Right ventricle myocardium inferior (tissue), 1 donor: ENCODE measurements at places on chromosomes 7 and 10. TPM values are rescaled to one million over a fixed set of nuclear protein-coding genes. Genes with fewer than 3 reads are reported as not detected.

DNA sequence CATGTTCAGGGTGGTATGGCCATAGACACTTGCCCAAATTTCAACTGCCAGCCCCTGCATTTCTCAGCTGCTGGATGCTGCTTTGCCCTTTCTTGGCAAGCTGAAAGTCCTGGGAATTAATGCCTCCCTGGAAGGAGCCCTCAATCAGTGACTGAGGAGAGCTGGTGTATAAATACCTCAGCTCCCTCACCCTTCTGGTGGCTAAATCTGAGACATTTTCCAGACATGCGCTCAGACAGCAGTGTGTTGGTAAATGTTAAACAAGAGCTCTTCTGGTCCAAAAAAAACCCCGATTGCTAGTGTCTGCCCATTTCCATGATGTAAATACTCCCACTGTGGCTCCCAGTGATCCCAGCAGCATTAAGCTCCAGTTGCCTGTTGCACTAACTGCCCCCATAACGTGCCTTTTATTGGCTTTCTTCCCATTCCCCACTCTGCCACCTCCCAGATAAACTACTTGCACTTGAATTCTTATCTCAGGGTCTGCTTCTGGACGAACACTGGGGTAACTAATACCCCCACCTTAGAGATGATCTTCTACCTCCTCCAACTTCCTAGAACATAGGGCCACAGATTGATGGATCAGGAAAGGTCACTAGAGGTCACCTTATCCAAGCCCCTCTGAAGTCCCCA lies 6.7 kb upstream of the MYH16 start:
- DNase-seq = no peak

GRCh38 chr10:90418869-90419652 lies 438.8 kb downstream of the HTR7 start:
- no peak for DNase-seq

DNA sequence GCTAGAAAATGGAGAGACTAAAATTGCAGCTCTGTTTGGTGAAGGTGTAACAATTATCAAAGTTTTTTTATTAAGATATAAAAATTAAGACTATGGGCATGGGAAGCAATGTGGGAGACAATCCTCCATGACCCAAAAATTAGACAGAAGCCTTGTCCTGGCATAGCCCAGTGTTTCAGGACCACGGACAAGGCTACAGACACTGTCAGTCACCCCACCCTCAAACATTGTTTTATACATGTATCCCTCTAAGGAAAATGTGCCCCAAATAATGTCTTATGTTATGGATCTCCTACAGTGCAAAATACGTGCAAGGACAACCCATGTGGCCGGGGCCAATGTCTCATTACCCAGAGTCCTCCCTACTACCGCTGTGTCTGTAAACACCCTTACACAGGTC lies 24.0 kb downstream of the HABP2 start:
- no peak for DNase-seq

DNA sequence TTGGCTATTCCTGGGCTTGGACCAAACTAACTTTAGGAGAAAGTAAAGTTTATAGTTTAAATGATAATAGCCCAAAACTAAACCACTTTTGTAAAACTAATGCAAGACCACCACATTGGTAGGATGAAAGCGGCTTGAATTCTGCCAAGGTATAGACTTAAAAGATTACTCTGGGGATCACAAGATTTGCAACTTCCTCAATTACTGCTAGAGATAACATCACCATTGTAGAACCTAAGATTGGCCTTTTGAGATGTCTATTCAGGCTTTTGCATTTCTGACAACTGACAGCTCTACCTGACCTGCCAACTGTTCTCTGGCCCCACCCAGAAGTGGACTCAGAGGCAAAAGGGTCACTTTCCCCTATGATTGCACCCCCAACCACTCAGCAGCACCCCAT lies 162.4 kb downstream of the TNS3 start:
- no peak for DNase-seq

DNA sequence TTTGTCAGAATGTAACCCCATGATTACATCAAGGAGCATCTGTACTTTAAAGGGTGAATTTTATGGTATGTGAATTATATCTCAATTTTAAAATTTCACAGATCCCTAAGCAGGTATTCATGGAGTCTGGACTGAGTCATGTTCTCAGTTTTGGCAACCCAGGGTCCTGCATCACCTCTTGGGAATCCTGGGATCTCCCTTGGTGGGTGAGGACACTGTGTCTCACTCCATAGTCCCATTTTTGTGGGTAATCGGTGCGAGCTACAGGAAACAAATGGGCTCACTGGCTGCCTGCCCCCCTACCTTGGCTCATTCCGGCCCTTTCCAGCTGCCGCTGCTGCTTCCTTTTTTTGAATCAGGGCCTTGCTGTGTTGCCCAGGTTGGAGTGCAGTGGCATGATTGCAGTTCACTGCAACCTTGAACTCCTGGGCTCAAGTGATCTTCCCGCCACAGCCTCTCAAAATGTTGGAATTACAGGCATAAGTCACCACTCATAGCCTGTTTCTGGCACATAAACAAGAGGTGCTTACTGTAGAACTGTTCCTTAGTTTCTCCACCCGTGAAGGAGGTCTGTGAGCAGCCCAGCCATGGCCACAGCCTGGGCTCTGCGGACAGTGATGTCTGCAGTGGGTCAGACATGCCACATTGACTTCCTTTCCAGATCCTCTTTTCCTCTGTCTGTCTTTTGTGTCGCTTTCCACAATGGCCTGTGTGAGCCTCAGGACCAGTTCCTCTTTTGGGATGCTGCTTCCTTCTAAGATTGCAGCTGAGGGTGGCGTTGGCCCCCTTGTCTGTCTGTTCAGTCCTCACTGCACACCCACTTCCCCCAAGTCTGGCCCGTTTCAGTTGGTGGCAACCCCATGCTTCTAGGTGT lies 14.5 kb downstream of the PALD1 start:
- DNase-seq = peak; percentile 64

DNA sequence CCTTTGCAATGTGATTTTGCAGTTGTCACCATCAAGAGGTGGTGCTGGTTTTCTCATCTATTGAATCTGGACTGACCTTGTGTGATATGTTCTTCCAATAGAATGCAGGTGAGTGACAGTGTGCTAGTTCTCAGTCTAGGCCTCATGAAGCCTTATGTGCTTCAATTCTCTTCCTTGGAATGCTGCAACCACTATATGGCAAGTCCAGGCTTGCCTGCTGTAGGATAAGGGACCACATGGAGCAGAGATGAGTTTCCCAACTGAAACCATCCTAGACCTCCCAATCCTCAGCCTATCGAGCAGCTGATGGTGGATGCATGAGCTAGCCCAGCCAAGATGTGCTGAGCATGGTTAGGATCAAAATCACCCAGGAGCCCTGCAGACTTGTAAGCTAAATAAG lies 32.6 kb upstream of the ARHGAP21 start:
- DNase-seq = no peak

DNA sequence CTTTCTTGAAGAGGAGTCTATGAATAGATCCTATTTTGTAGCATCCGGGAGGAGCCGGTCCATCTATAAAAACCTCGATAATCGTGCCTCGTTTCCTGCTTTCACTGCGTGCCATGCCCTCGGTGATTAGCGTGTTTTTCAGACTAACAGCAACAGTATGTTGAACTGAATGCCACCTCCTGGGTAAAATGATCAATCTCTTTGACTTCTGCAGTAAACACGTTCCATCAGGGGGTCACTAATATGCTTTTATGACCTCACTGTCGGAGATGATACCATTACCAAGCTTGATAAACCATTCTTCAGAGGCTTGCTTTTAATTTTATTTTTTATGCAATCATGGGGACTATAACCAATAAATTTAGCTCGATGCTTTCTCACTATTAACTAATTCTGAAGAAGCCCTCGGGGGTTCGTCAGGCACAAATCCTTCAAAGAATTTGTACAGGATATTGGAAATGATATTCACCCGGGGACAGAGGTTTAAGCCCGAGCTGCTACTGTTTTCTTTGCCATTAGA lies 228.3 kb downstream of the ADARB2 start:
- DNase-seq = no peak

GRCh38 chr10:30987463-30987862 lies 44.2 kb downstream of the ZNF438 start:
- DNase-seq = no peak

DNA sequence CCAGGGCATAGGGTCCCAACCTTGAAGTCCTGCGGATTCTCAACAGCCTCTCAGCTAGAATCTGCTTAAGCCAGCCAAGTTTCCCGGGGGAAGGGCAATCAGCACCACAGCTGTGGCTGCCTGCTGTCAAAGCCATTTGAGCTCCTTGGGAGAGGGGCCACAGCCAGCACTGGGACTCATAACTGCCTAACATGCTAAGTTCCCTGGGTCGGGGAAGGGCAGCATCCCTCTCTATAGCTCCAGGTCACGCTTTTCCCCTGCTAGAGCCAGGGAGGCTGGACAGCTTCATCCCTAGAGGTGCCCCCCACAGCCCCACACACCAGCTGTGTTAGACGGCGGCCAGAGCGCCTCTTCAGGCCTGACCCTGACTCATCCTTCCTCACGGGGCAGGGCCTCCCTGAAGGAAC lies 49.6 kb upstream of the PDE1C start:
- no peak for DNase-seq

DNA sequence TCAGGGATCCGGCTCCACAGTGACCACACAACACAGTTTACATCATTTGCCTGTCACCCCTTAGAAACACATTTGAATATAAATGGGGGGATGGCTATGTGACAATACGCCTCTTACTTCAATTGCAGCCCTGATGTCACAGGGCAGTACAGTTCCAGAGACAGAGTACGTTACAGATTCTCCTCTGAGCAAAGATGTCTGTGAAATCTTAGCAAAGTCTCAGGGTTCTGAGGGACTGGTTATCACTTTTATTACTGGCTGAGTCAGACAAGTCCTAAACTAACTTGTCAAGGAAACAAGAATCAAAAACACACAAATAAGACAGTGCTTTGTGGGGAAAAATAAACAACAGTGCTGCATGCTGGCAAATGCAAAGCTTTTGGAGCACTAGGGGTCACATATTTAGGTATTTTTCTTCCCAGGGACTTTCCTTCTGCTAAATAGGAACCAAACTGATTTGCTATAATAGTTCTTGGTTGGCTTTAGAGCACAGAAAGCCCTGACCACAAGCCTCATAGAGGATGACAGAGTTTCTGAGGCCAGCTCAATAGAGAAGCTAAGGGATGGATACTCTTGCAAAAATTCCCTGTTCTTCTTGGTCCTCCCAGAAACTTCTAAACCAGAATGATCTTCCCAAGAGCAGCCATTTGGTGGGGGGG lies 501.6 kb downstream of the GRID1 start:
- DNase-seq = no peak

DNA sequence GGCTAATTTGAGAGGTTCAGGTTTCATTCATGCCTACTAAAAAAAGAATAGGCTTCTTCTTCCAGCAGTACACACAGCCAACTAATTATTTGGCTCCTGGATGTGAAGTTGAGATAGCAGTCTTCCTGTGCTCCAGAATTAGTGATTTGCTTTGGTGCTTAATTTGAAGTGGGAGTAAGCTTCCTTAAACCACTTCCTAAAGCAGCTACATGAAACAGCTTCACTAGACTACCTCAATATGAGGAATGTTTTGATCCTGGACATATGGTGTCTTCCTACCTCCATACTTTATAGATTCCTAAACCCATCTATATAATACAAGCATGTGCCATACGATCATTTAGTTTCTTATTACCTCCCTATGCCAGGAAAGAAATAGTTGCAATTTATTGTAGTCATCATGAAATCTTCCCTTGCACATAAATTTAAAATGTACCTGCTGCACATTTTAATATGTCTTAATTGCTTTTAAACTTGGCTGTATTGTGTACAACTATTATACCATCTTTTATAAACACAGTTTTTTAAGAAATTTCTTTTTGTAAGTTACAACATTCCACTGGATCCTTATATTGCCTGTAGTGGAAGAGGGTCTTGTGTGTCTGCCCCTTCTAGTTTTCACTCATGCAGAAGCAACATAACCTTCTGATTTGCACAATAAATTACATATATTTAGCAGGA lies 8.6 kb downstream of the VIM start:
- no peak for DNase-seq

DNA sequence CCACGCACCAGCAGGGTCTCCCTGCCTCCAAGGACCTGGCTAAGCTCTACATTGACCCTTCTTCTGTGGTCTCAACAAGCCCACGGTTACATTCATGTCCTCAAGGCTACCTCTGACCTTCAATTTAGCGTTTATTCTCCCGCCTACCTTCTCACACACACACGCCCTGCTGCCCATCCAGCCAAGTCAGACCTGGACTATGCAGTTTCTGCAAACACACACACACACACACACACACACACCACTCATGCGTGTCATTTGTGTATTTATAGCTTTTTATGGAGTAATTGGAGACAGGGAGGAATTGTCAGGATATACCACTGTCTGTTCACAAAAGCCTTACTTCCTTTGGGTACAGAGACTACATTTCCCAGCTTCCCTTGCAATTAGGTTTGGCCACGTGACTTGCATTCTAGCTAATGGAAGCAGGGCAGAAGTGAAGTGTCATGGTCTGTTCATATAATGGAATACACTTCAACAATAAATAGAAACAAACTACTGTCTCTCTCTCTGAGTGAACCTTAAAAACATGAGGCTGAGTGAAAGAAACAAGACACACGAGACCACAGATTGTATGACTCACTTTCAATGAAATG lies 53.8 kb upstream of the CPXM2 start:
- no peak for DNase-seq

- no peak for DNase-seq
Observed at GRCh38 chr7:79051915-79052314, 401.6 kb downstream of the MAGI2 start.

GRCh38 chr10:114519756-114520293 lies 115.5 kb upstream of the AFAP1L2 start:
- no peak for DNase-seq

DNA sequence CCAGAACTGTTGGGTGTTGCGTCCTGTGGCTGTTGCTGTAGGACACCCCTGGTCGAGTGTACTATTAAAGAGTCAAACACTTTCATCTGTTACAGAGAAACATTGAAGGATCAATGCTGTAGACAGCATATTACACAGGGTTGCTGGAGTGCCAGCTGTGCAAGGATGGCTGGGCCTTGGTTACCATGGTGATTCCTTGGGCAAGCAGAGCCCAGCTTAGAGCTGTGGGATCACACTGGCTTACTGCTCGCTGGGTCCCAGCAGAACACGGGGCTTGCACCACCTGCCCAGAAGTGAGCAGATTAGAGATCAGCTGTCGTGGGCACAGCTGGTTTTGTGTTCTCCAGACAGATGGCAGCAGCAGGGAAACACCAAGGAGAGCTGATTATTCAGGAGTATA lies 76.0 kb downstream of the GPR141 start:
- DNase-seq = no peak

The MAT1A gene
- 0.19 TPM for total RNA-seq

The ACSL5 gene
- 6.4 TPM for total RNA-seq

The NOS3 gene
- total RNA-seq = 19.4 TPM

The FKBP6 gene
- not detected for total RNA-seq

The SLC18A3 gene
- not detected for total RNA-seq

The CPA1 gene
- total RNA-seq = not detected

The OR6B1 gene
- total RNA-seq = not detected

The PRSS37 gene
- total RNA-seq = not detected

The NFKB2 gene
- total RNA-seq = 15.1 TPM
